ENCODE measurements at places on chromosomes 7 and 10.

GRCh38 chr10:100364735-100365391 lies 17.8 kb downstream of the SCD start:
- no peak for DNase-seq

GRCh38 chr7:15686957-15687545 lies 568 bp upstream of the MEOX2 start:
- no peak for DNase-seq

DNA sequence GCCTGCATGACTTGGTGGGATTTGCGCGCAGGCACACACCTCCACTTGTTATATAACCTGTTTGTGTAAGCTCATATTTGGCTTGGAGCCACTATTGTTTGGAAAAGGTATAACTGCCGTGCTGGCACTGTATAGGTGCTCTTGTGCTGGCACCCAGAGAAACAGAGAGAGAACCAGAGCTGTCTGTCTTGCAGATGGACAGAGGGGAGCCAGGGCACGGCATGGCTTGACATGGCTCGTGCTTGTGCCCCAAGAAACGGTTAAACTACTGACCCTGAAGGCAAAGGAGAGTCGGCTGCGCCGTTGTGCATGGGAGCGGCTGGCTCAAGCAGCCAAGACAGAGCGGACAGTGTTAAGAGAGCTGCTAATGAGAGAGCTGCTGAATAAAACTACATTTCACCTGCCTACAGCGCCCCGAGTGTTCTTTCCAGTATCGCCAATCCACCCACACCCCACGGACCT lies 23.2 kb downstream of the RAPGEF5 start:
- DNase-seq: no peak

DNA sequence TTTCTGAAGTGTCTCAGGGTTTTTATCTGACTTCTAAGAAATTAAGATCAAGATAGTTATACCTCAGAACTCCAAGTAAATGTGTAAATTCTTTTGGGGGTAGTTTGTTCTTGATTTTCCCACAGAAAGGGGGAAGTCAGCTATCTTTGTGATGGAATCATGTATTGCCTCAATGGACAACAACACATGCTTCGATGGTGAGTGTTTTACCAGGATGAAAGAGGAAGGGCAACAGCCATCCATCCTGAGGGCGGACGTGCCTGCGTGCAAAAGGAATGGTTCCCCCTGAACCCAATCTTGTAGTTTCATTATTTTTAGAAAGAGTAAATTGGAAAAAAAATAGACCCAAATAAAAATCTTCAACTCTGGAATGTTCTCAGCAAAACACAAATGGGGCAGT lies 67.2 kb upstream of the ZPBP start:
- no peak for DNase-seq

- DNase-seq: no peak
These were observed 140.1 kb upstream of the JCAD start for GRCh38 chr10:30199376-30200016.

DNA sequence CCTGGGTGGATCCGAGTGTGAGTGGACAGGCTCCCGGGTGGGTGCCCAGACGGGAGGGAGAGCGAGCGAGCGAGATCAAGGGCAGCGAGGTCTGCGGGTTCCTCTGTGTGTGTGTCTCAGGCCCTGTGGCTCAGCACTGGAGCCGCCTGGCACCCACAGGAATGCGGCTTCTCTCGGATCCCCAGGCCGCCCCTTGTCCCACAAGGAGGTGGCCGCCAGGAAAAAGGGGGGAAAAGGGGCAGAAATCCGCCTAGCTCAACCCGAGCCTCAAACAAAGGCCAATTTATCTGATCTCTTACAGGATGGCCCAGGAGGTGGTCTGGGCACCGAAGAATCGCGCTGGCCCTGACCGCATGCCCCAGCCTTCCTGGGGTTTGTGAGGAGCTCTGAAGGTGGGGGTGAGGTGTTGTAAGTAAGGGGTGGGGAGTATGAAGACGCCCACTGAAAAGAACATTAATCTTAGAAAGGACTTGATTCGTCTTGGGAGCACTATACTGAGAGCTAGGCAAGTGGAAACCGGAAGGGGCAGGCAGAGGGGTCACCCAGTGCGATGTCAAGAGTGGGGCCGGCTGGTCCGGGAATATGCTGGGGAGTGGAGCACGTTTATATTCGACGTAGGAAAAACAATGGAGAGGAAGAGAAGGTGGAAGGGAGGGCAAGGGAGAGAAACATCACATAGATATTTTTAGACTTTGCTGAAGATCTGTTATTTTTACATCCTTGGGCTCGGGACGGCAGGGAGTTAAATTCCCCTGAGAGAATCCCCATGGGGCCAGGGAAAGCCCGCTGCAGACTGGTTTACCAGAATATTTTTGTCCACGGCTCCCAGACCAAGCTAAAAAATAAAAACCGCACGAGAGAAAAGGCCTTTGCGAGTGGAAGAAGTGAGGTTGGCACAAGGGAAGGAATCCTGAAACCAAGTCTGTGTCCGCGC lies 7.2 kb downstream of the DLX5 start:
- no peak for DNase-seq

All from activated naive CD4-positive, alpha-beta T cell (primary cell).